ENCODE measurements at places on chromosomes 1 and 21. TPM values are rescaled to one million over a fixed set of nuclear protein-coding genes. Genes with fewer than 3 reads are reported as not detected.
A peak's percentile ranks its signal among the peaks of the same experiment; 100 is the strongest.

DNA sequence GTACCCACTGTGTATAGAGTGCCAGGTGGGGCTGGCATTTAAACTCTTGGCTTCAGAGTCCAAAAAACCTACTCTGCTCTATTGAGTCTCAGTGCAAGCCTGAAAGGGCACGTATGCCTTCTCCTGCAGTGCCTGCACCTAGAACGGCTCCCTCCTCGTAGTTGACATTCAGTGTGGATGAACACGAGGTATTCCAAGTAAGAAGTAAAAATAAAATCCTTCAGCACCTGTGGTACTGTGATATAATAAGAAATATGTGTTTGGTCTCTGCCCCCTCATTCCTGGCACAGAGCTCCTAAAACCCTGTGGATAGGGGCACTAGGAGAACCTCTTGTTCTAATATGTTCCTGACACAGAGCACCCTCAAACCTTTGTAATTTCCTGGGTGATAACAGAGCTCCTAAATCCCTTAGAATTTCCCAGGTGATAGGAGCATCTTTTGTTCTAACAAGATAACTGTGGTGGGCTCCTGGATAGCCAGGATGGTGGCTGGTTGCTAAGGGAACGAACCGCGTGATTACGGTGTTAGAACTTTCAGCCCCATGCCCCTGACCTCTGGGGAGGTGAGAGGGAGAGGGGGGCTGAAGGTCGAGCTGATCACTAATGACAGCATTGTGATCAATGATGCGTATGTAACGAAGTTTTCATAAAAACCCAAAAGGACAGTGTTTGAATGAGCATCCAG lies 16.8 kb downstream of the UCK2 start:
- no peak for DNase-seq

GRCh38 chr1:184634296-184634695 lies 120.4 kb downstream of the EDEM3 start:
- no peak for DNase-seq

- no peak for DNase-seq
Measured at GRCh38 chr1:152968248-152968647, 2.2 kb upstream of the SPRR4 start.

GRCh38 chr1:202210385-202210784 lies 16.8 kb downstream of the LGR6 start:
- peak; percentile 53 for DNase-seq

- no peak for DNase-seq
Measured at GRCh38 chr1:50135716-50136115, 27.0 kb downstream of the ELAVL4 start.

Gene VSIG8
- total RNA-seq: not detected

Gene FAM167B
- 0.80 TPM for total RNA-seq

Gene GUCA2B
- total RNA-seq: not detected

Gene LDLRAD2
- not detected for total RNA-seq

Gene SPRR3
- not detected for total RNA-seq
